ENCODE measurements at places on chromosomes 2 and 18.

DNA sequence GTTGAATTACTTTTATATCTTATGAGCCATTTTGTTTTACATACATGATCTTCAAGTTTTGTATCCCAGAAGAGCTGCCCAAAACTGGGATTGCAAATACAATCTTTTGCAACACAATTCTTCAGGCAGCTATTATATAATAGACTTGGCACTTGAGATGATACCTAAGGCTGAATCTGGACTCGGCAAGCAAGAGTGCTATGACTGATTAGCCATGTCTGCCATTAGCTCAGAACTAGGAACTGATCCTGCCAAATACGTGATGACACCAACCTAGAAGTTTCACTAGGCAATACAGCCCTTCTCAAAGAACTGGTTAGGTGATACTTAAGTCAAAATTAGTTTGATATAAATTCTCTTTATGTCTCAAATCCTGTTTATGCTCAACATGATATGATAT is 619.6 kb downstream of the CPS1 start:
- no peak for DNase-seq

DNA sequence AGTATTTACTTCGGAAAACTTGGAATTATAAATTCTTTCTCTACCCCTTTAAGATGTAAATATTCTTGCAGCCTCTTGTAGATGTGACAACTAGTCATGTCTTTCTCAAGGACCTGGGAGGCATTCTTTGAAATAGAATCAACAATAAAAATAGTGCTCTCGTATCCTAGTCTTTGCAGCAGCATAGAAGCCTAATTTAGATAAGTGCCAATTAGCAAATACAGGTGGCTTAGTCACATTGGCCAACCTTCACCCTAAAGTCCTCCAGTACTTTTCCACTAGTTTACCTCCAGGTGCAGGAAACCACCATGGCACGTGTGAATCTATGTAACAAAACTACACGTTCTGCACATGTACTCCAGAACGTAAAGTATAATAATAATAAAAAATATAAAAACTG is 3.5 kb upstream of the ZSWIM2 start:
- no peak for DNase-seq

DNA sequence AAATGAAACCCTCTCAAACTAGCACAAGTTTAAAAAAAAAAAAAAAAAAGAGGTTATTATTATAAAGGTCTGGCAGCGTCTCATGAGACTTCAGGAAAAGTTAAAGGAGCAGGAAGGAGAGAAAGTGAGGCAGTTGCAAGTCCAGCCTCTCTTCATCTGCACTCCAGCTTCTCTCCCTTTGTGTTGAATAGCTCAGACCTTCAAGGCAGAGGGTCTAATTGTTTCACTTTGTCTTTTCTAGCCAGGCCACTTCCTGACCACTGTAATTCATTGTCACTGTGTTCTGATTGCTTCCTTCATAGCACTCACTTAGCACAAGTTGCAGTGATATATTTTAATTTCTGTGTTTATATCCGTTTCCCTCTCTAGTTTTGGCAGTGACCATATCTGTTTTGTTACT is 99.9 kb downstream of the SPATS2L start:
- DNase-seq: no peak

GRCh38 chr18:77262643-77263465 is 13.2 kb downstream of the GALR1 start:
- no peak for DNase-seq

- no peak for DNase-seq
Observed at GRCh38 chr18:6255886-6256285, 158.8 kb downstream of the L3MBTL4 start.

GRCh38 chr18:35491700-35492077 is 6.1 kb downstream of the INO80C start:
- DNase-seq: peak; percentile 38

DNA sequence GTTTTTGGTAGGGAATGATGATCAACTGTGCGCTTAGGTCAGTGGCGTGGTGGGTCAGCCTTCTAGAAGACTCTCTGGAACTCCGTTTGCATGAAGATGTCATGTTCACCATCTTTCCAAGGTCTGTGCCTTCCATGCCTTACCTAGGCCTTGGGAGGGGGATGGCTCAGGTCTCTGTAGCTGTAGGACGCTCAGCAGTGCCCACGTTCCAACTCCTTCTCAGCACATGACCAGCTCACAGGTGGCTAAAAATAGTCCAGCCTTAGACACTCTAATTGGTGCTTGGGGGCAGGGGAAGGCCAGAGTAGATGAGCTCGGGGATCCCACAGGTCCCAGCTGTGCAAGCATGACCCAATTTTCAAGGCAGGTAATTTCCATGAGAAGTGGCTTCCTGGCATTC is 42.3 kb upstream of the TEX51 start:
- no peak for DNase-seq

DNA sequence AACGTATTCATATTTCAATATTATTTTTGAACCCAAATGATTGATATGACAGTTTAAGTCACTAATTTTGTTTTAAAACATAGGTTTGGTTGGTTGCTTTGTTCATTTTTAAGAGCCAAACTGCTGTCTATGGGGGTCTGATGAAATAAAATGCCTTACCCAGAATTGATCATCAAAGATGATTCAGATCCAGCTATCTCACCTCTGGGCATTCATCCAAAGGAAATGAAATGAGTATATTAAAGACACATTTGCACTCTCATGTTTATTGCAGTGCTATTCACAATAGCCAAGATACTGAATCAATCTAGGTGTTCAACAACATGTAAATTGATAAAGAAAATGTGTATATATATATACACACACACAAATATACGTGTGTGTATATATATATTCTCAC is 326.9 kb upstream of the GULP1 start:
- DNase-seq: no peak

DNA sequence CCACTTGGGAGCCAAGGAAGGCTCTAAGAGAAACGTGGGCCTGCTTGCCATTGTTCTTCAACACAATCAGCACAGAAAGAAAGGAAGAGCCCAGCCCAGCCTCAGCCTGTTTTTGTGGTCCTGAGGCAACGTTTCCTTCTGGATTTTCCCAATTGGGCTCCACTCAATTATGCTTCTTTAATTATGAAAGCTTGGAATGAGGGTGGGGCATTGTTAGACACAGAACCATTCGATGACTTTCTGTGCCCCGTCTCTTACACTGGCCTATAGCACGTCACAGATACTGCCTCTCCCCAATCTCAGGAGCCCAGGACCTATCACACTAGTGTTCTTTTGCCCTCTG is 207.4 kb downstream of the ZFP36L2 start:
- DNase-seq: no peak

- no peak for DNase-seq
Observed at GRCh38 chr2:210593166-210593565, 36.8 kb downstream of the CPS1 start.

DNA sequence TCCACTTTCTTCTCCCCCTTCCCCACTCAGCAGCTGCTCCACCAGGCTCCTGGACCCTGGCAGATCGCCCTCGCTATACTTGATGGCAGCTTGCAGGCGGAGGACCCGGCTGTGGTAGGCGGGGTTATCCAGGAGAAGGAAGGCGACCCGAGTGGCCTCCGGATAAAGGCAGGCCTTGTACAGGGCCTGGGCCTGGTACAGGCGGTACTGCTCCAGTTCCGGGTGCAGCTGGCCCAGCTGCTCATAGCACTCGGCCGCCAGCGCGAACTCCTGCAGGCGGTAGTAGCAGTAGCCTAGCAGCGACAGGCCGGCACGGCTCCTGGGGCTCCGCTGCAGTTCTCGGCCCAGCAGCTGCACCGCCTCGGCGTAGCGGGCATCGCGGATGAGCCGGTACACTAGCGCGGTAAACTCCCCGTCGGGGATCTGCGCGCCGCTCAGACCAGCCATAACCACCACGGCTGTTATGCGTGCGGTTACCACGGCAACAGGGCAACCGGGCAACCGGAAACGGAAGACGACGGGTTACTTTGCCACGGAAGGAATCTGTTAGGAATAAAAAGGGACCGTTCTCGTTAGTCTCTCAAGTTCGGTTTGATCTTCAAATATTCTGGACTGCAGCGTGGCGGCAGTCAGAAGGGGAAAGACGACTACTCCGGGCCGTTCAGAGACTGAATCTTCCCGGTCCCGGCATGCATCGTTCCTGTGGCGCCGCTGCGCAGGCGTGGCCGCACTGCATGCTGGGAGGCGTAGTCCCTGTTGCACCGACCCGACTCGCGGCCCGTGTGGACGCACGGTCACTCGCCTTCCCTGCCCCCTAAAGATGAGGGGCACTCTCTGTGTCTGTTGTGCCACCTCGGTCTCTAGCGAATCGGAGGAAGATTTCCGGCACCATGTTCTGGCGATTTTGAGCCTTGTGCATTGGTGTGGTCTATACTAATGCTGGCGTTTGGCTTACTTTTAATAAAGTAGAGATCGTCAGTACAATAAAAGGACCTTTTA is 226.0 kb downstream of the AGPS start:
- peak; percentile 95 for DNase-seq

- peak; percentile 74 for DNase-seq
Observed at GRCh38 chr2:145752091-145752806, 1232.3 kb upstream of the ZEB2 start.

- DNase-seq: no peak
Observed at GRCh38 chr2:8597559-8598225, 84.2 kb upstream of the ID2 start.

DNA sequence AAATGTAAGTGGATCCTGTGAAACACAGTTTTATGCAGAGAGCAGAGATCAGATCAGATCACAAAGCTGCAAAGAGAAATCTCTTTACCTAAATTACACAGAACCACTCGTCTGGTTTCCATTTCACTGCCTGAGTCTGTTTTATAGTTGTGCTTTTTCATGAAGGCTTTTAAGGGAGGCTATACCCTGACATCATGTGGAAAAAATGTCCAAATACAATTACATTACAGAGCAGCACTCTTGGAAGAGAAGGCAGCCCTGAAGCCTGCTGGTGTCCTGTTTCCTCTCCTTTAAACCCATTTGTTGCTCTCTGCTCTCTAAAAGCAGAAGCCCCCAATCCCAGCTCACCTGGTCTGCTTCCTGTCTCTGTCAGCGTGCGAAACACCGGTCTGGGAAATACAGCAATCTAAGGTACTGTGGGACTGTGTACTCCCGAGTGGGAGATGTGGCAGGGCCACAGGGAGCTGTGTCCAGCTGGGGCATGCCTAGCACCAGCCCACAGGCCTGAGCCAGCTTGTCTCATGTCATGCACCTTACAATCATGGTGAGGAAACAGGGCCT is 24.8 kb upstream of the ZFP36L2 start:
- DNase-seq: no peak

GRCh38 chr2:172484253-172484652 is 56.9 kb downstream of the ITGA6 start:
- DNase-seq: no peak

DNA sequence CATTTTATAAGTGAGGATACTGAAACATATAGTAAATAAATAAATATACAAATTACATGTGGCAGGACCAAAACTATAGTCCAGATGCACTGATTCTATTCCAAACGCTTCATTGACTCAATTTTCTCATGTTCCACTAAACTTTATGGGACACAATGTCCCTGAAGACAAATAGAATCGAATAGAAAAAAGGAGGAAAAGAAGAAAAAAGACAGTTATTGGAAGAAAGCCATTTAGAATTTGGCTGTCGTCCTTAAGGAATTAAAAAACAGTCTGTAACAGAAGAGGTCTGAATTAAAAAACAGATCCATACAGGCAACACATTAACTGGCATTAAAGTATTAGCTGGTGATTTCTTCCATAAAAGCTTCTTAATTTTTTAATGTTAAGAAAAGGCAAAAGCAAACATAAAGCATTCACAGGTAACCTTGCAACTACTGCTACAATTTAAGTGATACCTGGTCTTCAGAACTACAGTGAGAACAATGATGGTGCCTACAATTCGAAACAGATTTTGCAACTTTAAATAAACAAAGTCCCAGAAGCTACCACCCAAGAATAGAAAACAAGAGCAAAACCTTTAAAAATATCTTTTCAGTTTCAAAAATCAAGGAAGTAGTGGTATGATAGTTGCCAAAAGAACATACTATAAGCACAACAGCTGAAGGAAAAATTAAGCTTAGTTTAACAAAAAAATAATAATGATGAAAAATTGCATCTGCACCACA is 17.4 kb upstream of the CHAC2 start:
- no peak for DNase-seq

GRCh38 chr2:74391580-74392448 is 11.7 kb upstream of the DCTN1 start:
- peak; percentile 97 for DNase-seq

- no peak for DNase-seq
Observed at GRCh38 chr2:75621228-75621627, 25.4 kb upstream of the MRPL19 start.

DNA sequence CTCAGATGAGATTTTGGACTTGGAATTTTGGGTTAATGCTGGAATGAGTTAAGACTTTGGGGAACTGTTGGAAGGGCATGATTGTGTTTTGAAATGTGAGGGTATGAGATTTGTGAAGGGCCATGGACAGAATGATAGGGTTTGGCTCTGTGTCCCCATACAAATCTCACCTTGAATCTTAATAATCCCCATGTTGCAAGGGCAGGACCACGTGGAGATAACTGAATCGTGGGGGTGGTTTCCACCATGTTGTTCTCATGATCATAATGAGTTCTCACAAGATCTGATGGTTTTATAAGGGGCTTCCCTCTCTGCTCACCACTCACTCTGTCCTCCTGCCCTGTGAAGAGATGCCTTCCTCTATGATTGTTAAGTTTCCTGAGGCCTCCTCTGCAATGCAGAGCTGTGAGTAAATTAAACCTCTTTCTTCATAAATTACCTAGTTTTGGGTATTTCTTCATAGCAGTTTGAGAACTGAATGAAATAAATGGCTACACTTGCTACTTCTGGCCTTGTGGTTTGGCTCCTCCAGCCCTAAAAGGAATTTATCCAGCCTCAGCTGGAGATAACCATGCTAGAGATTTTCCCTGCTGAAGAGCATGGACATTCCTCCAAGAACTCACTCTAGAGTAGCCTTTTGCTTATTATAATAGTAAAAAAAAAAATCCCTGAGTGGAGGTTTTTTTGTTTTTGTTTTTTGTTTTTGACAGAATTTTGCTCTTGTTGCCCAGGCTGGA is 144.3 kb upstream of the TFPI start:
- no peak for DNase-seq

- DNase-seq: no peak
Observed at GRCh38 chr2:224687156-224687555, 29.0 kb downstream of the CCDC195 start.

DNA sequence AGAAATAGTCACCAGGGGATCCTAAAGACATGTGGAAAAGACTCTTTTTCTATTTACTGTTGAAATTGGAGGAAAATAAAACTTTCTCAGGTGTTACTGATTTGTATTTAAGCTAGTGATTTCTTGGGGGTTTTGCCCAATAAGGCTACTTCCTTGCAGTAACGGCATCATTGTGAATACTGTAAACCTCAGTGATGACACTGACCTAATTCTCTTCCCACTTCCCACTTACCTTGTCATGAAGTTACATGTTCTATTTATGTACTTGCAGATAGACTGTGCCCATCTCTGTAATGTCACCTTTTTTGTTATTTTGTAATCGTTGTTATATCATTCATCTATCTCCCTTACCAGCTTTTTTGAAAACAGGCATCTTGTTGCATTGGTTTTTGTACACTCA is 134.5 kb downstream of the KIAA1328 start:
- no peak for DNase-seq

- peak; percentile 41 for DNase-seq
Observed at GRCh38 chr18:54382733-54383252, 25.1 kb downstream of the C18orf54 start.

Measured in neural progenitor cell (in vitro differentiated cells).